ENCODE measurements at places on chromosomes 3 and 15.

DNA sequence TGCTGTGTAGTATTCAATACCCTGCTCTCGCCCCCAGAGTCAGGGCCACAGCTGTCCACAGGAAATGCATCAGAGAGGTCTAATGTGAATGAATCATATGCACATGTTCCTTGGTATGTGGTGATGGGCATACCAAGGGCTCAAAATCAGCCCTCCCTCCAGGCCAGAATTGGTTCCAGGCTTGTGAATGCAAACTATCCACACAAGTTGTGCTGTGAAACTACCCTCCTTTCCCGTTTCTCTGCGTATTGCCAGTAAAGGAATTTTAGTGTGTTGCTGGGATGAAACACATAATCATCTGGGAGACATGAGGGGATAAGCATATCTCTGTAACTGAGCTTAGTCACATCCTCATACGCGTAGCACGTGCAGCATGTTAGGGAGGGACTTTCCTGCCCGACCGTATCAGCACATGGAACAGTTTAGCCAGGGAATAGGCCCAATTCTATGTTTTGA, 9.2 kb upstream of the MME start:
- DNase-seq, result no peak

- no peak for DNase-seq
Observed at GRCh38 chr15:47987461-47987860, 133.3 kb upstream of the SLC24A5 start.

GRCh38 chr15:51135276-51135675, 40.6 kb upstream of the TNFAIP8L3 start:
- DNase-seq, result no peak

DNA sequence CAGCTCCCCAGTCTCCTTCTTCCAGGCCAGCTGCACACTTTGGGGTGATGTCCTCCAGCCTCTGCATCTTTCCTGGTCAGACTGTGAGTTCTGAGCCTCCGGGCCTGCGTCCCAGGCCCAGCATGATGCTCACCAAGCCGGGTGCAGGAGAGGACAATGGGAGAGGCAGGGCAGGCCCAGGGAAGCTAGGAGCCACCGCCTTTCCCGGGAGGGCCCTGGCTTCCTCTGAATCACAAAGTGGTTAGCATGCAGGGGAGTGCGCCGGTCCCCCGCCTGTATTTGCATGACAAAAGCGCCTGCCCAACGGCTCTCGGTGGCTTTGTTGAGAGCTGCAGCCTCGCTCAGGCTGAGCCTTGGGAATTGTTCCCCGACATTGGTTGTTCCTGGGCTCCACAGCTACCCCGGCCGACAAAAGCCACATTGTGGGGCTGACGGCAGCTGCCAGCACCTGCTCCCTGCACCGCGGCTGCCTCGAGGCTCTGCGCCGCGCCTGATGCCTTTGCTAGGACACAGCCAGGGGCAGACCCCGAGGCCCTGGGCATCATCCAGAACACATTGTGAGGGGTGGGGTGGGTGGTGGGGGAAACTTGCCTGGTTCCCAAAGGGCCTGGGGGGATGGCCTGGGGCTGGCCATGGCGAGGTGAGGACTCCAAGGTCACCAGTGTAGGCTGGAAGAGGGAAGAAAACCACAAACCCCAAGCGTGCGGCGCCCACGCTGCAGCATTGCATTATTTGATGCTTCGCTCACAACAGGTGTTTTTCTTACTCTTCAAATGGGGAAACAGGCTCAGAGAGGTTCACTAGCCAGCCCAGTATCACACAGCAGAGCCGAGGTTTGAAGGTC, 20.0 kb upstream of the KLF13 start:
- DNase-seq, result no peak

DNA sequence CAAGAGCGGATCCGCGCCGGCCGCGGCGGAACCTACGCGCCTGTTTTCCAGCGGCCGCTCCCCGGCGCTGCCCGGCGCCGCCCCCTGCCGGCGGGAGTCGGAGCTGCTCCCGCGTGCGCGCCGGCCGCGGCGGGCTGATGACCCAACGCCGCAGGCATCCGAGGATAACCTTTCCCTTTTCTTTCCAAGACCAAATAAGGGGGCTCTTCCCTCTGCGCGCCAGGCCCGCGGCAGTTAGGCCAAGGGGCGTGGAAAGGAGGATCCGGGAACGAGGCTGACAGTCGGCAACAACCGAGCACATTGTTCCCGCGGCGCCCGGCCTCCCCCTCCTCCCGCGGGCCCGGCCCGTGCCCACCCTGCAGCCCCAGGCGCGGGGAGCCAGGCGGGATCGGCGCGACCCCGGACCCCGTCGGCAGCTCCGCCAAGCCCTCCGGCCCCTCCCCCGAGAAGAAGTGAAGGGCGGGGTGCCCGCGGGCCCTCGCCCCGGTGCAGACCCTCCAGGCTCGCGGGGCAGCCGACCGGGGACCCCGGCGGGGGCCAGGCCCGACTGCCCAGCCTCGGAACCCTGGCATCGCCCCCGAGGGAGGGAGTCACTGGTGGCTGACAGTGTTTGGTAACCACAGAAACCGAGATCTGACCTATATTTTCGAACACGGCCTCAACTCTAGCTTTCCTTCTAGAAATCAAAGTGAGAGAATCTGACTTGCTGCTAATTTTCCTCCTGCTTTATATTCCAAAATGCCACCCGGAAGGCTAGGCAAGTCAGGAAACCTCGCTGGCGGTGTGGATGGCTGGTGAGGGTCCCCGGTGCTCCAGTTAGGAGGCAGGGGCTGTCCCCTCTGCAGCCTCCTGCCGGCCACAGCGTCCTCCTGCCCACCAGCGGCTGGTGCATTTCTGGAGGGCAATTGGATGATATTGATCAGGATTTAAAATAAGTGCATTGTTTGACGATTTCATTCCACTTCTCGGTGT, 45.6 kb upstream of the SYNM start:
- no peak for DNase-seq

All from NCI-H446 treated with DMSO at 0.1 percent for 48 hours (cell line).